ENCODE measurements at places on chromosomes 7 and 10.

GRCh38 chr7:143514487-143514886, 36.8 kb downstream of the TAS2R41 start:
- DNase-seq: peak; percentile 50

- no peak for DNase-seq
These were observed 337.8 kb downstream of the ADARB2 start for GRCh38 chr10:1399431-1400100.

DNA sequence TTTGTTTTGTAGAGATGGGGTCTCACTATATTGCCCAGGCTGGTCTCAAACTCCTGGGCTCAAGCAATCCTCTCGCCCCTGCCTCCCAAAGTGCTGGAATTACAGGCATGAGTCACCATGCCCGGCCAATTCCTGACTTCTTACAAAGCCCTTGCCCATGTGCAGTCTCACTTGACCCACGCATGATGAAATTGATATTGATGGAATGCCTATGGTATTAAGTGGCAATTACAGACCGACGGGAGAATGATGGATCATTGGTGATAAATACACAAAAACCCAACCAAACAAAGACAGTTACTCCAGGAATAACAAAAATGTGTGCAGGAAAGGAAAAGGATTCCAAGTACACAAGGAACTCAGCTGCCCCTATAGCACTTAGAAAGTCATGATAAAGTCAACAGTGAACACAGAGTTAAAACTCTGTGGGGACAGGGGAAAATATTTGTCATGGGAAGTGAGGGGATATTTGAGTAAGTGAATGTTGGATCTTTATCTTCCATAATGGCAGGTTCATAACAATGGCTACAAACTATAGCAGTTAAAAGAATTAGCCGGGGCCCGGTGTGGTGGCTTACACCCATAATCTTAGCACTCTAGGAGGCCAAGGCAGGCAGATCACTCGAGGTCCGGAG, 21.6 kb downstream of the HIP1 start:
- DNase-seq: peak; percentile 41

DNA sequence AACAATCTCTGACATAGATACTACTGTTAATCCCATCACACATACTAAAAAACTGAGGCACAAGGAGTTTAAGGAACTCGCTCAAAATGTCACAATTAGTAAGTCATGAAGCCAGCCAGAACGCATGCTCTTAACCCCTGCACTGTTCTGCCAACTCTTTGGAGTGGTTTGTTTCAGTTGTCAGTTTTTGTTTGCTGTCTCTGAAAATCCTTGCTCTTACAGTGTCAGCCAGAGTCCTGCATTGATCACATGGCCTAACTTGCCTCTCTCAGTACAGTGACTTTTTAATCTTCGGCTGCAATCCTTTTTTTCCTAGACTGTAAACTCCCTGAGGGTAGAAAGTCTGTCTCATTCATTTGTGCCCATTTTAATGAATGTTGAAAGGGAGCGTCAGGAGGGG, 753.8 kb downstream of the AUTS2 start:
- DNase-seq: no peak
